ENCODE measurements at places on chromosomes 1 and 21. TPM values are rescaled to one million over a fixed set of nuclear protein-coding genes. Genes with fewer than 3 reads are reported as not detected.

The SLC2A5 gene
- 1.1 TPM for total RNA-seq

- DNase-seq = no peak
Observed at GRCh38 chr1:40663324-40664166, 1.9 kb downstream of the RIMS3 start.

The RYR2 gene
- 5.5 TPM for total RNA-seq

DNA sequence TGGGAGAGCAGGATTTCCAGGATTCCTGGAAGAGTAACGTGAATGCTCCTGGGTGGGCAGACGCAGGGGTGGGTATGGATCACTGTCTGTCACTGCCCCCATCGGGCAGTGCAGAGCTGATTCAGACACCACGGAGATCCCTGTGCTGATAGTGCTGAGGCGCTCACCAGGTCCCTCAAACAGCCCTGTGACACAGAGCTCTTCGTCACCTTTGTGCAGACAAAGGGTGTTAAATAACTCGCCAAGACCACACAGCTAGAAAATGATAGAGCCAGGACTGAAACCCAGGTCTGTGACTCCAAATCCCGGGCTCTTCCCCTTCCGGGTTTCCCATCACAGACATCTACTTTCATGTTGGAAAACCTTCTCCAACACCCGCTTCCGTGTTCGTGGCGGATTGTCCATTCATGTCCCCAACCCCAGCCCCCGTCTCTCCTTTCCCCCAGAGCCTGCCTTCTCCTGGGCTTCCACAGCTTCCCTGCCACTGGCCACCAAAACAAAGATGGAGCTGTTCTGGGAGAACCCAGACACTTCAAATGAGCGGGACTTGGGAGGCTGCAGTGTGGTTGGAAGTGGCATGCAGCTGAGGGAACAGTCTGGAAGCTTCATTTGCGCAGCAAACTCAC lies 2.6 kb downstream of the EFHD2 start:
- no peak for DNase-seq

The GPR25 gene
- not detected for total RNA-seq

The REN gene
- total RNA-seq = 0.89 TPM

DNA sequence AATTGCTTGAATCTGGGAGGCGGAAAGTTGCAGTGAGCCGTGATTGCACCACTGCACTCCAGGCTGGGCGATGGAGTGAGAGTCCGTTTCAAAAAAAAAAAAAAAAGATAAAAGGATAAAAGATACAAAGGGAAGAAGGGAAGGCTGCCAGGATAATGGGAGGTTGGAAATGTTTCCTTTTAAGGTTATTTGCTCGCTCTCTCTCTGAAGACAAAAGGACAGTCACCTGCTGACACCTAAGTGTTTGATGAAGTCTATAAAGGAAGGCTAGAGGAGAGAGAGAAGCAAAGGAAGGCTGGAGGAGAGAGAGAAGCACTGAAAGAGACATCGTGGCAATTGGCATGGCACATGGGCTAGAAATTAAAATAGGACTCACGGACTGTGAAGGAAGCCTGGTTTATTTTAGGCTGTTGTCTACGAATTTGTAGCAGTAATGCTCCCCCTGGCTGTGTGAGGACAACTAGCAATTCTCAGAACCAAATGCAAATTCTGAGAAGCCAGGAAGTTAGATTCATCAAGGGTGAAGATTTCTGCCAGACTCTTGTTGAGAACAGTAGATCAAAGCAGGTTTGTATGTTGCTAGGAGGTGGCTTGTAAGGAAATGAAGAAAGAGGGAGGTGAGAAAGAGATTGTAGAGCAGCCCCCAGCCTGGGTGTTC lies 154.2 kb downstream of the ZP4 start:
- no peak for DNase-seq

- no peak for DNase-seq
Observed at GRCh38 chr1:36707221-36707620, 224.5 kb upstream of the CSF3R start.

DNA sequence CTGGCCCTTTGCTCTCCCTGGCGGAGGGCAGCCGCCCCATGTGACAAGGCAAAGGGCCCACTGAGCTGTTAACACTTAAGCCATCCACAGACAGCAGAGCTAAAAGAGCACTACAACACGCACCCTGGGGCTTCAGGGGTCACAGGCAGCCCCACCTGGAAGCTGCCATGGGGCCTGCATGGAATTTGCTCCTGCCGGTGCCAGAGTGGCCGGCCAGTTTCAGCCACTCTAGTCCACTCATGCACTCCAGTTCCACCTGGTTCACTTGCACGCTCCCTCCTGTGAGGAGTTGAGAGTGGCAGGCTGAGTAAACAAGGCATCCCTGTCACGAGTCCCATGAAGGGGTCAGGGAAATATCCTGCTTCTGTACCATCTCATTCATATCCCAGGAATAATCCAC lies 55.3 kb downstream of the RIMS3 start:
- DNase-seq = no peak

DNA sequence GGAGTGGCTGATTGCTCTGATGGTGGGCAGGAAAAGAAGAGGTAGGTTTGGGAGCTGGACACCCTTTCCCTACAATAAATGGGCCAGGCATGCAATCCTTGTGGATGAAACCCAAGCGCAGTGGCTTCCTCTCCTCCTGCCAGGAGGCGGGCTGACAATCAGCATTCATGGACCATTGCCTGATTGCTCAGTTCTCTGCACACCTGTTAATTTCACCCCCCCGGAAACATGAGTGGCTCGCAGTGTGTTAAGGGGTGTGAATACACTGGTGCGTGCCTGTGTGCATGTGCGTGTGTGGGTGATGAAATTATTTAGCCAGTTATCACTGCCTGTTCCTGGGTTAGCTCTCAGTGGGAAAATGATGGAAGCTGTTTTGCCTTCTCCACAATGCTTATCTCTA lies 310.7 kb downstream of the PCP4 start:
- DNase-seq = no peak

The MFSD2A gene
- total RNA-seq = 28.5 TPM

The KRTAP20-4 gene
- total RNA-seq = not detected

DNA sequence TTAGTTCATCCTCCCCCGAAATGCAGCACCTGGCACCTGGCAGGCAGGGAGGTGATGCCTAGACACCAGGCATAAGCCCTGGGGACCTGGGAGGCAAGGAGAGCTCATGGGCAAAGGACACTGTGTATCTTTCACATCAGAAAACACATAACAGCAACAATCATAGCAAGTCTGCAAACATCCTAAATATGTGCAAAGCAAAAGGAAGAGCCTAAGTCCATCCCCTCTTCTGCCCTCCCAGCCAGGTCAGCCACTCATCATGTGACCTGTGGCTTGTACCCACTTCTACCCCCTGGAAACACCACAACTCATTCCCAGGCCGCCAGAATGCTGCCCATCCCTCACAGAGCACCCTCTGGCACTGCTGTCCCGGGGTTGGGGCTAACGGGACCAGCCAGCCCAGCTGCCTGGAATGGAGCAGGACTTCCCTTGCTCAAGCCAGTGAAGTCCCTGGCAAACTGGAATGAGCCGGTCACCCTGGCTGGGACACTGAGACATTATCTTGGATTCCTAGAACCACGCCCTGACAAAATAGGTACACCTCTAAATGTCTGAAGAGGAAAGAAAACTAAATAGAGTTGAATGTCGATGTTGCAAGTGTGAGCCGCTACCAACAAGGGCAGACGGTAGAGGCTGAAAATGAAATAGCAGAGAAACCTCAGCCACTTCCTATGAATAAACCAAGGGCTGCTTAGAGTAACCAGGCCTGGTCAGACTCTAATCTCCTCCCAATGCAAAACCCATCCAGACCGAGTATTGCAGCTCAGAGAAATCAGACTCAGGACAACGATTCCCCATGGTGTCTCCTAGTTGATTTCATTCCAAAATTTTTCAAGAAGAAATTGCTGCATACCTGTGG lies 29.4 kb downstream of the TMPRSS2 start:
- no peak for DNase-seq

- no peak for DNase-seq
Observed at GRCh38 chr1:237197470-237198425, 155.8 kb downstream of the RYR2 start.

GRCh38 chr1:157314408-157314807 lies 176.2 kb upstream of the ETV3 start:
- DNase-seq = no peak

- no peak for DNase-seq
Observed at GRCh38 chr1:161739865-161740566, 9.6 kb upstream of the DUSP12 start.

The SUSD4 gene
- 21.9 TPM for total RNA-seq

GRCh38 chr1:214102907-214103306 lies 115.1 kb downstream of the PROX1 start:
- no peak for DNase-seq

DNA sequence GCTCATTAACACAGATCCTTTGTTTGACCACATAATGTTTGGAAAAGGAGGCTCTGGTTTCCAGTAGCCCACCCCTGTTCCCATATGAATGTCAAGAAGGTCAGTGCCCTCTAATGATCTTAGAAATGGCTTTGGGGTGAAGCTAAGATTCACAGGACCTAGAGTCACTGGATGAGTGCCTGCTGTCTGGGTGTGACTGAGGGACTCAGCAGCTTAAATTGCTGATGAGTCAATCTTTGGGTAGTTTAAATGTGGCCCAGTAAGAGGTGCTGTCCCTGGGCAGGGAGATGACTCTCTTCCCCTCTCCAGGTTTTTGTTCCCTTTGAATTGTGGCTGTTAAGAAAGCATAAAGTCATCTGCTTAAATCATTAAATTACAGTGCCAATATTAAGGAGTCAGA lies 50.6 kb downstream of the L1TD1 start:
- DNase-seq = no peak

DNA sequence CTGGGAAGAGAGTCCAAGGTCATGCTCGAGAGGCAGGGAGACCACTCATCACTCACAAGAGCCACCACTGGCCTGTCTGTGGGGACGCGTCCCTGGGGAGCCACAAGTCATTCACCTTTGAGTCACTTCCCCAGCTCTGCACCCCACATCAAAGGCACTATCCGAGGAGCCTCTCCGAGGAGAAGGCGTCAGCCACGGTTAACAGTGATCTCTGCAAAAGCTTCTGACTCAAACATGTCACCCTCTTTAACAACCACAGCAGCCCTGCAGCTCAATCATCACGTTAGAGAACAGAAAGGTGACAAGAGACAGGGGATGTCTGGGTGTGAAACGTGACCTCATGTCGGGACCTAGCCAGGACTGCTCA lies 9.0 kb downstream of the LRRC47 start:
- DNase-seq = no peak

The PSRC1 gene
- 3.1 TPM for total RNA-seq

Data from ureter (tissue), 1 donor.